ENCODE measurements at places on chromosomes 5 and 9.

DNA sequence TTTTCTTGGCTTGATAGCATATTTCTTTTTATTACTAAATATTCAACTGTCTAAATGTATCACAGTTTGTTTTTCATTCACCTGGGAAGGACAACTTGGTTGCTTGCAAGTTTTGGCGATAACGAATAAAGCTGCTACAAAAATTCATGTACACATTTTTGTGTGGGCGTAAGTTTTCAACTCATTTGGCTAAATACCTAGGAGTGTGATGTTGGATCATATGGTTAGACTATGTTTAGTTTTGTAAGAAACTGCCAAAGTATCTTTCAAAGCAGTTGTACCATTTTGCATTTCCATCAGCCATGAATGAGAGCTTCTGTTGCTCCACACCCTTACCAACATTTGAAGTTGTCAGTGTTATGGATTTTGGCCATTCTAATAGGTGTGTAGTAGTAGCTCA is 428.0 kb downstream of the ACTL7B start:
- no peak for DNase-seq

GRCh38 chr5:132853790-132854189 is 12.5 kb downstream of the GDF9 start:
- no peak for DNase-seq

- no peak for DNase-seq
These were observed 68.4 kb downstream of the ANKRD33B start for GRCh38 chr5:10632110-10632761.

DNA sequence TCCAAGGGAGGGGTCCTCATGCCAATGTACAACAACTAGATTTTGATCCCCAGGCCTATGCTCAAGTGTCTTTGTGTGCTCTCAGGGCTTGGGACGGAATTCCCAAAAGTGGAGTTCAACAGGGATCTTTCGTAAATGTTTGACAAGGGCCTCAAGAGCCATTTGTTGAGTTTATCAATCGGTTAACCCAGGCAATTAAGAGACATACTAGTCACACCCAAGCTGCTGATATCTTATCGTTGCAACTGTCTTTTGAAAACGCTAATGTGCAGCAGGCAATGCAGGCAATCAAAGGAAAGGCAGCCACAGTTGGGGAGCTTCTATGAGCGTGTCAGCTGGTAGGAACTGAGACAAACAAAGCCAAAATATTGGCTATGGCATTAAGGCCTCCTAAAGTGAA is 161.2 kb downstream of the CPLANE1 start:
- DNase-seq, result no peak

DNA sequence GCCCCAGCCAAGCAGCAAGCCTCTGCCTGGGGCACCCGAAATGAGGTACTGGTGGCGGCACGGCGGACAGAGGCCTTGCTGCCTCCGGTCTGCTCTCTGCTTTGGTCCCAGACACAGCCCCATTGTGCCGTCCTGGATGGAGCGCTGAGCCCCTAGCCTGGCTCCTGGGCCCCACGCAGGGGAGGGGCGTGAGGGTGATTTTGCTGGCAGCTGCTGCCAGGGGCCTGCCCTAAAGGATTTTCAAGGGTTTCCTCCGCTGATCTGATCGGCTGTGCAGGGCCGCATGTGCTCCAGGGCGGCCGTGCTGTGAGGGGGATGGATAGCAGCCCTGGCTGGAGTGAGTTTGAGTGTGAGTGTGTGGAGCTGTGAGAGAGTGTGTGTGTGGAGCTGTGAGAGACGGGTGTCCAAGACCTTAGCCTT is 1.3 kb downstream of the GPSM1 start:
- no peak for DNase-seq

- DNase-seq, result no peak
These were observed 64.6 kb downstream of the ENC1 start for GRCh38 chr5:74575741-74576538.

DNA sequence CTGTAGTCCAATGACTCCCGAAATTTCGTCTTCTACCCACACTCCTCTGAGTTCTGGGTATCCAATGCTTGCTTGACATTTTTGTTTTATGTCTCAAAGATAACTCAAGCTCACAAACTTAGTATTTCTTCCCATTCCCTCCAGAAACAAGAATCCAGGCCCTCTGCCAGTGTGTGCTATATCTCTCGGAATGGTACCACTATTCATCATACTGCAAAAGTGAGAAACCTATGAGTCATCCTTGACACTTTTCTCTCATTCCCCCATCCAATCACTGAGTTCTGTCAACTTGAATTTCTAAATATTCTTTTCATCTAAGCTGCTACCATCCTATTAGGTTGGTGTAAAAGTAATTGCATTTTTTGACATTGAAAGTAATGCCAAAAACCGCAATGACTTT is 9.8 kb downstream of the SLC12A2 start:
- no peak for DNase-seq

DNA sequence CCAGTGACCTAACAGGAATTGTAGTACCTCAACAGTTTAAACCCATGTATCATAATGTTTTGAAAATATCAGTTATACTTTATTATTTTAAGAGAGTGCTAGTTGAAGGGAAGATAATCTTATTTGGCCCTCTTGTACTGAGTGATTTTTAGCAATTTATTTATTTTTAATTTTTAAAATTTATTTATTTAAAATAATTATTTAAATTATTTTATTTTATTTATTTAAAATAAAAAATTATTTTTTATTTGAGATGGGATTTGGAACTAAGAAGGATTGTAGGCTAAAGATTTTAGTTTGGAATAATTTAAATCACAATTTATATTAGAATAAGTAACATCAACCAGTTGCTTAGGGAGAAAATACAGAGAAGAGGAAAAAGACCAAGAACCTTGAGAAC is 54.2 kb downstream of the NAA35 start:
- no peak for DNase-seq

DNA sequence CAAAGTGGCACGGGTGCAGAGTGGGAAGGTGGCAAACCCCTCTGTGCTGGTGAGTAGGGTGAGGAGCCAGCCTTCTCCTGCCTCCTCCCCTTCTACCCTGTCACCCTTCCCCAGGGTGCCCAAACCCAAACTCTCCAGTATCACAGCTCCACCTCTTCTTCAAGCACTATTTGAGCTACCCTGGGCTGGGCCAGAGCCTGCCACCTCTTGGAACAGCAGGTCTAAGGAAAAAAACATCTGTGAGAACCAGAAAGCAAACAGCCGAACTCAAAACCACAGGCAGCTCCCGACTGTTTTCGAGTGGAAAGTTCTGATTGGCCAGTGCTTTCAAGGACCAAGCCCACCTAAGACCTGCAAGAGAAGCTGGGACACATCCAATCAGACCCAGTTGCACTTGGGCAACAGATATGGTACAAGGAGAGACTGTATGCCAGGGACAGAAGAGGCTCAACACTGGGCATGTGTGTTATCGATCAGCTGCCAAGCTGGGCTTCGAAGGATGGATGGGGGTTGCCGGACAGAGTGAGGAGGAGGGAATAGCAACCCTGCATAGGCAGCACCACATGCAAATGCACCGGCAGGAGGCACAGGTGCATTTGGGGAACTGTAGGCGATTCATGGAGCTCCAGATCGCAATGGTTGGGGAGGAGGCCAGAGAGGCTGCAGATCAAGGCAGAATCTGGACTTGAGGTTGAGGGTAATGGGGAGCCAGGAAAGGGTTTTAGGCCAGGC is 19.7 kb downstream of the ACSL6 start:
- DNase-seq, result no peak

DNA sequence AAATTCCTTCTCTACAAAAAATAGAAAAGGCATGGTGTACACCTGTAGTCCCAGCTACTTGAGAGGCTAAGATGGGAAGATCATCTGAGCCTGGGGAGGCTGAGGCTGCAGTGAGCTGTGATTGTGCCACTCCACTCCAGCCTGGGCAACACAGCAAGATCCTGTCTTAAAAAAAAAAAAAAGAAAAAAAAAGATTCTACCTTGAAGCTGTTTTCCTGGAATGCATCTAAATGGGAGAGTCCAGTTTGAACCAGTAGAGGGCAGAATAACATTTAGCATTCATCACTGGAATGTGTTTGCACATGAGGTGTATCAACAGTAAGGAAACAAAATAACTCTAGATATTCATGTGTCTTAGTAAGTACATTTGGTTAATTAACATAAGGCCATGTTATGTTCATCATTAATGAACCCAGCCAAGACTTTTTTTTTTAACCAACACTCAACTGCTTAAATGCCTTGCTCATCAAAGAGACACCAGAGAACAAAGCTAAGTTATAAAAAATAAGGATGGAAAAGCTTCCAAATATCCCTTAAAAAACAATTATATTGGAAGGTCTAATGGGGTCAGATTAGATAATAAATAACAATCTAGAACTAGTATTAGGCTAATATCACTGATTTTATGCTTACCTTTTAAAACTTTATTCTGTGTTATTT is 16.1 kb downstream of the IFNE start:
- DNase-seq, result no peak

DNA sequence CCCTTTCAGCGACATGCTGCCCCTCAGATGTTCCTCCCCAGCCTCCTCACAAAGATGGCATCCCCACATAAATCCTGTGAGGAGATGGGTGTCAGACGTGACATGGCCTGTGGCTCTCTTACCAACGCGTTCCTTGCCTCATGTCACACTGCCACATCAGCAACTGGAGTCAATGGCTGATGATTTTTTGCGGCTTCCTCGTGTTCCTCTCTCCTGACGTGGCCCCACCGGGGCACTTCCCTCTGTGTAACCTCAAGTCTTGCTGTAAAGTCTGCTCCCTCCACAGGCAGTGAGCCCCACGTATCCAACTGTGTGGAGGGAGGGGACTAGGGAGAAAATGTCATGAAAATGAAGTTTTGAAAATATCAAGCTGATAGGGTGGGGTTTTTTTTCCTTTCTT is 53.2 kb upstream of the SHISAL2B start:
- DNase-seq, result no peak

- no peak for DNase-seq
These were observed 93.4 kb downstream of the NRG2 start for GRCh38 chr5:139949710-139950109.

DNA sequence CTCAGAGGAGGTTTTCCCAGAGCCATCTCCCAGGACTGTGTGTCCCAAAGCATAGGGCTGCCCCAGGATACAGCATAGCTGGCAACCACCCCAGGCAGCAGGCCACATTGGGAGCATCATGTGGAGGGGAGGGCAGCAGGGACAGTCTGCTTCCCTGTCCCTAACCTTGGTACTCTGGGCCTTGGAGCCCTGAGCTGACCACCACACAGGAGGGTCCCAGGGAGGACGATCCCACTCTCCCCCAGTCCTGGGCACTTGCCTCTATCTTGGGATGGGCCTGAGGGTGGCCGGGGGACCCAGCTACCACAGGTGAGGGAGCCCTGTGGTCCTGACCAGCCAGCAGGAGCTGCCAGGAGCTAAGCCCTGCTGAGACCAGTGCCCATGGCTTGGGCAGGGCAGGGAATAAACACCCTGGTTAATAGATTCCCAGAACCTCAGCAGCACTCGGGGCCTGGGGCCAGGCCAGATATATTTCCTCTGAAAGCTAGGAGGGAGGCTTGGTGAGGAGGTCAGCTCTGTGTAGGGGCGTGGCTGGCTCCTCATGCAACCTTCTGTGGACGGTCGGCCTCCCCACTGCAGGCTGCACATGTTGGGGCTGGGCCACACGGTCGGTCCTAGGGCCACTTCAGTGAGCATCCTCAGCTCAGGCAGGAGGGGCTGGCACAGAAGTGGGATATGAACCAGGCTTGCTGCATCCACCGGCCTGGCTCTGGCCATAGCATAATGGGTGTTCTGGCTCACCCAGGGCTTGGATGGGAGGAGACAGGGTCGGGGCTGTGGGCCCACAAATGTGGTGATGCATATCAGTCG is 4.2 kb downstream of the NINJ1 start:
- DNase-seq, result no peak

GRCh38 chr5:39205550-39205949 is 13.8 kb downstream of the FYB1 start:
- DNase-seq, result no peak

- no peak for DNase-seq
These were observed 12.0 kb downstream of the UIMC1 start for GRCh38 chr5:176994460-176995121.

DNA sequence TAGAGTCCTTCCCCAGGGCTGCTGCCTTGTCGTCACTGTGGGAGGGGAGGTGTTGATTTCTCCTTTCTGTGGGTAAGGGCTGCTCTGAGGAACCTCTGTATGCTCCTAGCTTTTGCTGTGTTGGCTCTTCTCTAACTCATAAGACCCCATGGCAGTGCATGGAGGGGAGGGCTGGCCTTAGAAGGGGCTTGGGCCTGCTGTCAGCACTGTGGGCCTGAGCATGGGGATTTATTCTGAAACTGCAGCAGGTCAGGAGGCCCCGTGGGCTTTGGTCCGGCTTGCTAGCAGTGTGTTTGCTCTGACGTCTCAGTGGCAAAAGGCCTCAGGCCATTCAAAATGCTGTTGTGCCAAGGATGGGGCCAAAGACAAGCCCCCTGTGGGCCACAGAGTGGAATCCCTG is 6.8 kb downstream of the FGF18 start:
- DNase-seq, result no peak

GRCh38 chr9:706606-707459 is 134.7 kb upstream of the DMRT1 start:
- DNase-seq, result no peak

DNA sequence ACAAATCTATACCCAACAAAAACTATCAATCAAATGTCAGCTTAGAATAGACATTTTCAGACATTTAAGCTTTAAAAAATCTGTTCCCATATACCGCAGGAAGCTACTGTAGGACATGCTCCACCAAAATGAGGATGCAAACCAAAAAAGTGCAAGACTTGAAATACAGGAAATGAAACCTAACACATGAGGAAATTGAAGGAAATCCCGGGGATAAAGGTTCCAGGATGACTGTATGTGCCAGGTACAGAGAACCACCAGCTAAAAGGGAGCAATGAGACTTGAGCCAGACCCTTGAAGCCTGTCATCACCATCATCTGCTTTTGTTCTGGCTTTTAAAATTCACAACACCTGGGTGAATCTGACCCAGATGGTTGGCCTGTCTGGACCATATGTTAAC is 21.4 kb downstream of the DIAPH1 start:
- no peak for DNase-seq

GRCh38 chr9:90880669-90881068 is 79.0 kb downstream of the SYK start:
- no peak for DNase-seq

DNA sequence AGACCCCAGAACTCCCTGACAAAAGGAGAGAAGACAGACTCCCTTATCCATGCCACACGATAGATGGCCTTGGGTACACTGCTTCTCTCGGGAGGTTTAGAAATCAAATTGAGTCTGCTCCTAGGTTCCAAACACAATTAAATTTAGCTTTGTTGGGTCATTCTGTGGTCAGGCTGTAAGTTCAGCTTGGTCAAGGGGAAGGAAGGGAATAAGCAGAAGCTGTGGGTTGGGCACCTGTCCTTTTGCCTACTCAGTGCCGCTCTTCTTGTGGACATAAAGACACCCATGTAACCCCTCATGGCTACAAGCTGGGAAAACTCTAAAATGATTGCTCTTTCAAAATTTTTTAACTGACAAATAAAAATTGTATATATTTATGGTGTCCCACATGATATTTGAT is 19.1 kb upstream of the AK3 start:
- no peak for DNase-seq

- no peak for DNase-seq
These were observed 18.6 kb upstream of the PLIN2 start for GRCh38 chr9:19145881-19146280.

DNA sequence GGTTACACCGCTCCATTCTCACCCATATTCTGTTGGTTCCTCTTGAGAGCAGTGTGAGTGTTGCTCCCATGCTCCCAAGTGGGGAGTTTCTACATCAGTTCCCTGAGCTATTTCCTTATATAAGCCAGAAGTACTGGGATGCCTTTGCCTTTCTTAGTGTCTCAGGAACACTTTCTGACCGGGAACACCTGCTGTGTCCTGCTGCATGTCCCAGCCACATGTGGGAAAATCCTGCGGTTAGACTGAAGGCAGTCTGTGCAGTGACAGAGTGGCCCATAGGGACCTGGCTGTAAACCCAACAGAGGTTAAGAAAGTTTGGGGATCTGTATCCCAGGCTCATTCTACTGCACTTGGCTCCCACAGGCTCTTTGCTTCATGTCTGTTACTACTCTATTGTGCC is 126.0 kb downstream of the EGFLAM start:
- DNase-seq, result no peak

Measured in NCI-H1417 treated with DMSO at 0.1 percent for 48 hours (cell line).